Activated T-cell treated with anti-CD3 and anti-CD28 coated beads, Interleukin-2, amount 50 U/mL, for 4 hours (primary cell): ENCODE measurements at places on chromosomes 3 and 15. TPM values are rescaled to one million over a fixed set of nuclear protein-coding genes. Genes with fewer than 3 reads are reported as not detected.

The NAA50 gene
- total RNA-seq, result 249 TPM

The CPN2 gene
- not detected for total RNA-seq

The C2CD4A gene
- 0.69 TPM for total RNA-seq

The MYRIP gene
- total RNA-seq, result not detected

The SPINT1 gene
- 10.8 TPM for total RNA-seq

The PLCH1 gene
- 0.03 TPM for total RNA-seq

GRCh38 chr3:117103675-117104074, 394.1 kb downstream of the TUSC7 start:
- no peak for DNase-seq

GRCh38 chr3:126212620-126213378, 32.4 kb upstream of the ALDH1L1 start:
- no peak for DNase-seq

- no peak for DNase-seq
Measured at GRCh38 chr3:194579091-194579606, 54.1 kb downstream of the TMEM44 start.

- no peak for DNase-seq
Measured at GRCh38 chr3:99878005-99878404, 60.3 kb downstream of the CMSS1 start.

GRCh38 chr3:14146381-14147065, 21.7 kb downstream of the TMEM43 start:
- DNase-seq, result no peak

DNA sequence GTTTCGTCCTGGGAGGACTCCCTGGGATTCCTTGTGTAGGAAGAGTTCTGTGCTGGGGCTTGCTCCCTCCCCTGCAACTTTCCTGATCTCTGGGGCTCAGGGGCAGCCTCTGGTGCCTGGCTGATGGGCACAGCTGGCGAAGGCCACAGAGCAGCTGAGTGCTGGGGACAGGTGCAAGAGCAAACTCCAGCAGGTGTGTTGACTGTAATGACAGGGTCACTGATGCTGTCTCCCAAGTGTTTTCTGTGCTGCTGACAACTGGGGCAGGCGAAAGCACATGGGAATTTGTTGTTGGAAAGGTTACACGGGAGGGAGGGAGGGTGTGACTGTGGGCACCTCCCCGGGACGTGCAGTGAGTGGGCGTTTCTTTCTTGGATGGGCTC, 21.6 kb downstream of the CPN2 start:
- no peak for DNase-seq

- no peak for DNase-seq
Measured at GRCh38 chr15:60949039-60949977, 279.8 kb downstream of the RORA start.

GRCh38 chr3:108664266-108664665, 74.7 kb downstream of the DZIP3 start:
- DNase-seq, result no peak

DNA sequence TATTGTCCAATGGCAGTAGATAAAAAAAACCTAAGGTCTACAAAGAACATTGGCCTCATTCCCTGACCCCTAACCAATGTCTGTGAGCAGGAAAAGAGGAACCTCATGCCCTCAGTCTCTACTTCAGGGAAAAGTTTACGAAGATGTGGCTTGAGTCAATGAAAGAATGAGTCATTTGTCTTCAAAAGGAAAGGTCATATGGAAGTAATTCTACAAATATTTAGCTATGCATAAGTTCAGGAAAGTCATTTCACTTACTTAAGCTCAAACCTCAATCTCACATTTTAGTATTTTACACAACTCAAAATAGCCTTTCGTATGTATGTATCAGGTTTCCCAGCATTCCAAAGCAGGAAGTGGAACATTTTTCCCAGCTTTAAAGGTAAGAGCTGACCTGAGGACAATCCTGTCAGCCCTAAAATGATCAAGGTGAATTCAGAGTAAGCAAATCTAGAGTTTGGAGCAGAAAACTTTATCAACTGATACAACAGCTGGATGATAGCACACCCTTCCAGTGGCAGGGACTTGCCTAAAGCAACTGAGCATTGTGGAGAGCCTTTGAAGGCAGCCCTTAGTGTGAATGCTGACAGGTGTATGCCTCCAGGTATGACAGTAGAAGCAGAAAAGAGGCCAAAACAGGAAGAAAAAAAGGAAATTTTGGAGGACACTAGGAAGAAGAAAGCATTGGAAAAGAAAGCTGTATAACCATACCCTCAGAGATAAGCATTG, 53.9 kb upstream of the ACKR4 start:
- DNase-seq, result no peak

DNA sequence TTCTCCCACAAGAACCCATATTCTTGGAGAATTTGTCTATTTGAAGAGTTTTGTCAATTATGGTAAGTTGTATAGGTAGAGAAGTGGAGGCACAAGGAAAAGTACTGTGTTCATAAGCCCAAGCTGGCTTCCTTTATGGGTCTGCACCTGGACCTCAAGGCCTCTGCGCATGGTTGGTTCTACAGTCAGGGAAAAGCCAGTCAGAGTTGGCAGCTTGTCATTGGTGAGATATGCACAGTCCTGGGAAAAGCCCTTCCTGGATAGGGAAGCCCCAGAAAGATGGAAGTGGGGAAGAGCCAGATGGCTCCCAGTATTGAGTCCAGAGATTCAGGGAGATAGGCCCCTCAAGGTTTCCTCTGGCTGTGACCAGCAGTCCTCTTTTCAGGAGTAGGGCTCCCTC, 15.8 kb downstream of the BOC start:
- no peak for DNase-seq

DNA sequence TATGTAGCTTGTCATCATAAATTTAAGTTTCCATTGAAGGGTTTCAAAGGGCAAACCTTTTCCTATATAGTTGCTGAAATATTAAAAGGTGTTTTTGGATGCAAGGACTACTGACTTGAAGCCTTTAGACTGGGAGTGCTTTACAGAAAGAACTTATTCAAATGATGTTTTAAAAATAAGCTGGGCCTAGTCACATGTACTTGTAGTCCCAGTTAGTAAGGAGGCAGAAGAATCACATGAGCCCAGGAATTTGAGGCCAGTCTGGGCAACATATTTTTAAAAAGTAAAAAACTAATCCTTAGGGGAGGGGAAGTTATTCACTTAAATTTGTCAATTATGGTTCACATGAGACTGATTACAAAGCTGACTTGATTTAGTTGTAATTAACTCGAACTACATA, 65.0 kb downstream of the SMARCC1 start:
- no peak for DNase-seq

GRCh38 chr3:58612830-58613229, 35.6 kb upstream of the FAM107A start:
- no peak for DNase-seq

GRCh38 chr3:186151077-186151971, 42.4 kb upstream of the ETV5 start:
- DNase-seq, result no peak

- DNase-seq, result no peak
Measured at GRCh38 chr15:73051391-73051806, 864 bp upstream of the NEO1 start.

DNA sequence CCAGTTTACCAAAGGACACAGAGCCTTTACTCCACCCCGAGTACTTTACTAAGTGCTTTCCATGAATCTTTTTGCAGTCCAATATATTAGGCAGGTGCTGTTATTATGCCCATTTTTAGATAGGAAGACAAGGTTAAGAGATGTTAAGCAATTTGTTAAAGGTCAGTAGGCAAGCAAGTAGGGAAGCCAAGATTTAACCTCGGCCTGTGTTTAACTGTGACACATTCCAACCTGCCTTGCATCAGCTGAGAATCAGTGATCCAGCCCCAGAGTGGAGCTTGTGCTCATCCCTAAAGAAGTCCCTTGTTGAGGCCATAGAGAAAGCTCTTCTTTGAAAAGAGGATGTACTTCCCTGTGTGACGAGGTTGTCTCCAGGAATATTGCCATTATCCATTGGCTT, 51.3 kb upstream of the C15orf61 start:
- DNase-seq, result no peak

- DNase-seq, result no peak
Measured at GRCh38 chr3:23377928-23378672, 175.0 kb downstream of the UBE2E2 start.

DNA sequence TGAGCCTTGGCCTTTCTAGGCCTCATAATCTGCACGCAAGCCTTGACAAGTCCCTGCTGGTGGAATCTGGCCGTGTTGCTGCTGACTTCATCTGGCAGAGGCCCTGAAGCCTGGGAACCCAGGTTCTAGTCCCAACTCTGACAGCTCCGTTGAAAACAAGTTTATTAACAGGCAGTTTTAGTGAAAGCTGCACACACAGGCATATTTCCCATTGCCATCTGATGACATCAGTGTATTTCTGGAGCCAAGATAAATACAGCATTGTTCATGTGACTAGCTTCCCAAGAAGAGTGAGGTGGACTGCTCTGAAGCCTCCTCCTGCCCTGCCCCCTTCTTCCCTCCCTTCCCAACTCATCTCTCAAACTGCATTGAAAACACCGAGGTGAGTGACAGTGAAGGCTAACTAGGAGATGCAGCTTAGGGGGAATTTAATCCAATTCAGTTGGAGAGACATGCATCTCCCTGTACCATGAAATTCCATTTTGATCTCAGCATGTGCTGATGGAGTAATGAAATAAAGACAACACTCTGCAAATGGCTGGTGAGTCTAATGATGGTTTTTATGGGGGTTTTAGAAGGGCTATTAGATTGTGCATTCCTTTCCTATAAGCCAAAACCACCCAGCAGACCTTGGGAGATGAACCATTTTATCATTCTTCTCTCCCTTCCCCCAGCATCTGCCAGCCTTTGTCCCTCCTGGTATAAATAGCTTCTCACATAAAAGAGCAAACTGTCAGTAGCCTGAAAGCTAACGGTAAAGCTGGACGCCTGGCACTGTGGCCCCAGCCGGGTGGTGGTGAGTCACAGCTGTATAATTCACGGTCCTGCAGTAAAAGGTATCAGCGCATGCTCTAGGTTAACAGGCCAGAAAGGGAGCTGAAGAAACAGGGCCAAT, 38.0 kb downstream of the PRICKLE2 start:
- no peak for DNase-seq

GRCh38 chr15:99618941-99619411, 53.2 kb downstream of the MEF2A start:
- no peak for DNase-seq

- DNase-seq, result no peak
Measured at GRCh38 chr15:74867466-74868038, 5.6 kb downstream of the SCAMP2 start.

GRCh38 chr3:139526146-139526545, 13.4 kb downstream of the RBP1 start:
- no peak for DNase-seq
